ENCODE measurements at places on chromosomes 11 and 22.
A peak's percentile ranks its signal among the peaks of the same experiment; 100 is the strongest.

DNA sequence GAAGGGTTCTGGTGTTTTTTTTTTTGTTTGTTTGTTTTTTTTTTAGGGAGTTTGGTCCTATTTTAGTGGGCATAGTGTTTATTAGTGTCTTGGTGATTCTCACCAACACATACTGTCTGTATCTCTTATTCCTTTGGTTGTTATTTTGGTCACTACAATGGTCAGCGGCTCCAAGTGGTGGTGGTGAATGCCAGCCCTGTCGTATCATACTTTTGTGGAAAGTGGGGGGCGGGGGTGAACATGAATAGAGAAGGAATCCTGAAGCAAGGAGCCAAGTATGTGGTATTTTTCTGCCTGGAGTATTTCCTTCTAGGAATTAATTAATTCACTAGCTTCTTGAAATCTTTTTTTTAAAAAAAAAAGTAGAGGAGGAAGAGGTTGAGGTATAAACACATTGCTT, 79.6 kb downstream of the GRK3 start:
- no peak for DNase-seq

GRCh38 chr11:3207526-3208189, 11.0 kb downstream of the MRGPRG start:
- DNase-seq: no peak

DNA sequence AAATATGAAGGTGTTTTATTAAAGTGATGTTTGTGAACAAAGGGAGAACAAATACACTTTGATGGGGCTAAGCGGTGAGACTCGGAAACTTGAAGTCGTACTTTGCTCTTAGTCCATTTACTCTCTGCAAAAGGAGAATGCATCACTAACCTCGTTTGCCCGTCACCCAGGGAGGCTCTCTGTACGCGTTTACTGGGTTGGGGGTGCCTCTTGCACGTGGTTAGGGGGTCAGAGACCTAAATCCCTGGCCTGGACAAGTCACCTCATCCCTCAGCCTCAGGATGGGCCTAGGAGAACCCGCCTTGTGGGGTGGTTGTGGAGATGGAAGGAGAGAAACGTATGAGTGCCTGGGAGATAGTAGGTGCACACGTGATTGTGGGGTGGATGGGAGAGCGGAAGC, 803 bp upstream of the IFT27 start:
- DNase-seq: no peak

DNA sequence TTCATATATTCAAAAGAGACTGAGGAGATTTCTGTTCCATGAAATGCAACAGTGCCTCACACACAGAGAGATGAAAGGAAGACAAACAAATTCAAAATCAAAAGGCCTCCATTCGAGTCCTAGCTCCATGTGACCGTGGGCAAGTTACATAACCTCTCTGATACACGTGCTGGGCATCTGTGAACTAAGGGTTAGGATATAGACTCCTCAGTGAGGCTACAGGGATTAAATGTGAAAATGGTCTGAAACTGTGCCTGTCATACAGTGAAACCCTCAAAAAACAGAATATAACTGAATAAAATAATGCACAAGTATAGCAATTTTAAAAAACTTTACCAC, 111.8 kb upstream of the MTMR2 start:
- DNase-seq: no peak

GRCh38 chr11:5283086-5283485, 13.3 kb upstream of the HBE1 start:
- no peak for DNase-seq

DNA sequence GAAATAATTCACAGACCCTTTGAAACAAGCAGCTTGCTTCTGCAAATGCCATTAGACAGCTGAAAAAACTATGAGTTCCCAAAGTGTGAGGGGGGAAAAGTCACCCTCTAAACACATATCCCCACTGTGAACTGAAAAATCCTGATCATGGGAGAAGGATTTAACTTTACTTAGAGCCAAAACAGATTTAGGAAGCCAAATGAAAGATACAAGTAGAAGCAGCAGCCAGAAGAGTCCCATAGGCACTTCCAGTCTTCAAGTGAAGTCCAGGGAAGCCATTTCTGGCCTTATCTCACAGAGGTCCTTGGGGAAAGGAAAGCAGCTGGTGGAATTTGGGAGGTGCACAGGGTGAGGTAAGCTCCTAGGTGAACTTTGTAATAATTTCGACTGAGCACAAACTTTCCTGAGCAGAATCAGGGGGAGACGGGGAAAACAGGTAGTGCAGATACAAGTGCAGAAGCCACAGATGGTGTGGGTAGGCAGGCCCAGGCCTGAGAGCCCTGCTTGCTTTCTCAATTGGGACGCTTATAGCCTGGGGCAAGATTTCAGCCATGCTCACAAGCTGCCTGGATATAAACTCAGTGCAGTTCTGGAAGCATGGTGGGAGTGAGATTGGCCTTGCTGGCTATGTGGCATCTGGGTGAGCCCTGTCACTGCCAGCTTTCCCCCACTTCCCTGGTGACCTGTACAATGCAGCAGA, 44.8 kb downstream of the GAS2 start:
- DNase-seq: peak; percentile 37

DNA sequence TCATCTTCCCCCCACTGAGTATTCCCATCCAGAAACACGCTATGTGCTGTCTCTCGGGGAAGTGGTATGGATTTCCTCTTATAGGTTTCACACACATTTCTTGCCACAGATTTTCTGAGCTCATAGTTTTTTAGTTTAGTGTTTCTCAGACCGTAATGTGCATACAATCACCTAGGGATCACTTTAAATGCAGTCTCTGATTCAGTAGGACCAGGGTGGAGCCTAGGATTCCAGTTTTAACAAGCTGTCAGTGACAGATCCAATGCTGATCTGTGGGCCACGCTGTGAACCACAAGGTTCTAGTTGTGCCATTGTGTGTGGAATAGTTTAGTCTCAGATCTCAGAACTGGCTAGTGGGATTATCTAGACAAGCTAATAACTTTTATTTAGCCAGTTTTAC, 23.7 kb upstream of the CXCR5 start:
- no peak for DNase-seq

DNA sequence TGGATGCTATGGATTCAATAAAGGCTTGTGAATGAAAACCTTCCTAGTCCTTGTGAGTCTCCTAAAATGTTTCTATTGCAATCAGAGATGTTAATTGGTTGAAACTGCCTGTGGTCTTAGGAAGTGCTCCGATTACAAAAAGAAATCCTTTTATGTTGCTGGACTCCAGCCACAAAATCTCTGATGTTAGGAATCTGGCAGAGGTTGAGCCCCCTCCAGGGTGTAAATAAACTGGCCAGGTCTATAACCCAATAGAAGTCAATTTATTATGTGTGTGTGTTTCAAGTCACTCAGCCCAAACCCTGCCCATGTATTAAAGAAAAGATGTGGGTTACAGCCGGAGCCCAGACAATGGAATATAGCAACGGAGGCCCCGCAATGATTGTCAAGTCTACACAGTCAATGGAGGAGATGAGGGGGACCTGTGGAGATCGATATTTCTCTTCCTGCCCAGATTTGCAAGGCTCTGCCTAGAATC, 218.1 kb upstream of the SORL1-AS1 start:
- no peak for DNase-seq

- no peak for DNase-seq
Observed at GRCh38 chr11:86706338-86707131, 34.1 kb upstream of the ME3 start.

GRCh38 chr11:115521825-115522224, 17.6 kb upstream of the CADM1 start:
- DNase-seq: no peak

DNA sequence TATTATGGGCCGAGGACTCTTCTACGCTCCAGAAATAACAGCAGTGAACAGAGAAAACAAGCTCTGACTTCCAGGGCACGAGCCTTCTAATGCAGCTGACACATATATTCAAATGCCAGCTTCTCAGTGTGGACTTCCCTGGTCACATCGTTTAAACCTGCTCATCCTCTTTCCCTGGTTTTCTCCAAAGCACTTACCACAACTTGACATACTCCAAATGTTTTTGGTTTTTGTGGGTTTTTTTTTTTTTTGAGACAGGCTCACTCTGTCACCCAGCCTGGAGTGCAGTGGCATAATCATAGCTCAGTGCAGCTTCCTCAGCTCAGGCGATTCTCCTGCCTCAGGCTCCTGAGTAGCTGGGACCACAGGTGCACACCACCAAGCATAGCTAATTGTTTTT, 105.5 kb downstream of the MICAL3 start:
- no peak for DNase-seq

GRCh38 chr11:125345421-125346178, 150.5 kb downstream of the FEZ1 start:
- DNase-seq: peak; percentile 6

GRCh38 chr22:25364281-25364680, 144.8 kb downstream of the CRYBB2 start:
- DNase-seq: no peak

GRCh38 chr11:73155102-73155501, 13.0 kb upstream of the FCHSD2 start:
- no peak for DNase-seq

DNA sequence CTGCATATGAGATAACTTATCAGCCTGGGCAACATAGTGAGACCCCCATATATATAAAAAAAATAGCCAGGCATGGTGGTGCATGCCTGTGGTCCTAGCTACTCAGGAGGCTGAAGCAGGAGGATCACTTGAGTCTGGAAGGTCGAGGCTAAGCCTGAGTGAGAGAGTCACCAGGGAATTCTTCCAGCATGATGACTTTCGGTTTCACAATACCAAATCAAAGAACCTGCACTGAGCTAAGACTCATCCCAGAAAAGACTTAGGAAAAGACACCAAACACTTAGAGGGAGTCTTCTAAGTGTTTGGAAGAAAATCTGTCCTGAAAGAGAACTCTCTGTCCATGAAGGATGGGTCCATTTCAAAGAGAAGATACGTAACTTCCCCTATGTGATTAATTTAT, 12.7 kb downstream of the STK33 start:
- no peak for DNase-seq

- no peak for DNase-seq
Observed at GRCh38 chr11:27875831-27876775, 175.8 kb upstream of the BDNF start.

GRCh38 chr11:123641495-123641840, 13.0 kb downstream of the SCN3B start:
- no peak for DNase-seq

GRCh38 chr22:29079218-29079901, 6.5 kb downstream of the KREMEN1 start:
- peak; percentile 65 for DNase-seq

- DNase-seq: no peak
Observed at GRCh38 chr22:20978419-20978818, 3.7 kb upstream of the LZTR1 start.

DNA sequence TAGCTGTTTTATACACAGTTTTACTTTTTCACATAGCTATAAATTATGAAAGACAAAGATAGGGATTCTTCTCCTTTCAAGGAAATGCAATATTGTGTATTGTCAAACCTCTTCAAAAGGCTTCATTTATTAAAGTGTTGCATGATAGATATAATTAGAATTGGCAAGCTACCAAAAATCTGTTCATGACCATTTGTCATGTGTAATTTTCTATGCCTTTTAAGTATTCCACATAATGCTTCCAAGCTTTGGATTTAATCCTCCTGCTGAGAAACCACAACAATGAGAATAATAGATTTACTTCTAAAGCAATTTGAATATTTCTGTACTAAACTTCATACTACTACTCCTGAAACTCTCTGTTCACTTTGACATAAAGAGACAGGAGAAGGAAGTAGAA, 403.2 kb upstream of the CCDC179 start:
- DNase-seq: no peak

GRCh38 chr11:58726737-58727414, 4.9 kb downstream of the GLYAT start:
- DNase-seq: no peak

- DNase-seq: no peak
Observed at GRCh38 chr11:80284946-80285785, 844.3 kb upstream of the TENM4 start.

- no peak for DNase-seq
Observed at GRCh38 chr11:6599449-6599848, 4.0 kb downstream of the RRP8 start.

- no peak for DNase-seq
Observed at GRCh38 chr22:35912658-35913057, 116.0 kb downstream of the RBFOX2 start.

DNA sequence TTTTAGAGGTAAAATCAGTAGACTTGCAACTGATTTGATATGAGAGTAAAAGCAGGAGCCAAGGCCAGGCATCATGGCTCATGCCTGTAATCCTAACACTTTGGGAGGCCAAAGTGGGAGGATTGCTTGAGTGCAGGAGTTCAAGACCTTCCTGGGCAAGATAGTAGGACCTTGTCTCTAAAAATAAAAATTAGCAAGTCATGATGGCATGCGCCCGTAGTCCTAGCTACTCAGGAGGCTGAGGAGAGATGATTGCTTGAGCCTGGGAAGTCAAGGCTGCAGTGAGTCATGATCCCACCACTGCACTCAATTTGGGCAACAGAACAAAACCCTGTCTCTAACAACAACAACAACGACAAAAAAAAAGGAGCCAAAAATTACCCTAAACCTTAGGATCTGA, 13.5 kb downstream of the SGSM3 start:
- no peak for DNase-seq

- no peak for DNase-seq
Observed at GRCh38 chr22:32661296-32661695, 140.2 kb upstream of the TIMP3 start.

GRCh38 chr11:88434333-88434976, 96.9 kb upstream of the CTSC start:
- no peak for DNase-seq

DNA sequence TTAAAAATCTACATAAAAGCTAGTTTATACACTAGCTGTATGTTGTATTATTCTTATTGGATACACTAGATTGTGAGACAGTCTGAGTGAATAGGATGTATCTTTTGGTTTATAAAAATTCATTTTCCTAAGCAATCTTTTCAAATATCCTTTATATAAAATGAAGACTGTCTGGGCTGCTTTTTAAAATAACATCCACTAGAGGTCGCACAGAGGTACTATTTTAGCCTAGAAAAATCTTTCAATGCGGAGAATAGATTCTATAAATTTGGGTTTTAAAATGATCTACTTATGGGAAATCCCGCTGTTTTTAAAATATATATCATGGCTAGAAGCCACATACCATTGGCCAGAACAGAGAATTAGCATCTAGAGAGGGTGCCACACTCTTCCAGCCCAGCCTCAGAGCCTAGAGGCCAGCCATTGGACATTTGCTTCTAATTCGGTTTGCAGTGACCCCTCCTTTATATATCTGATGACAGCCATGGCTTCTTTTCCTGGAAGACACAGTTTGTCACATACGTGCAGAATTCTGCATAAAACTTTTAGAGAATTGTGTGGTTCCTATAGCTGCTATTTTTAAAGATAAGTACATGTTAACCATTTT, 7.3 kb downstream of the C11orf97 start:
- DNase-seq: peak; percentile 5

GRCh38 chr22:46259374-46259773, 3.8 kb downstream of the PKDREJ start:
- no peak for DNase-seq

DNA sequence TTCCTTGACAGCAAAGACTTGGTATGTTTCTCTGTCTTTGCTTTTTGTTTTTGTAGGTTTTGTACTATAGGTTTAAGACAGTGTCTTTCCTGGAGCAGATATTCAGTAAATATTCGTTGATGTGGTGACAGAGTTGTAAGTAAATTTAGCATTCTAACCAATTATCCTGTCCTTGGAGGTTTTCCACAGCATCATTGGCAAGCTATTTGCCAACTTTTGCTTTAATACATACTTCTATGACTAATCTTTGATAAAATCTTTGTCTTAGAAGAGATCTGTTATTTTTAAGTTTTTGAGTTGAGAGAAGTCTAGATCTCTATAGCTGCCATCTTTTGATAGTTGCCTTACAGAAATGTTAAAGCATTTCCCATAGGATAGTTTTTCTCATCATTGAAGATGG, 3.8 kb downstream of the USP47 start:
- no peak for DNase-seq

All from NCI-H1694 (cell line).